CD8-positive, alpha-beta memory T cell (primary cell): ENCODE measurements at places on chromosomes 5 and 9.

- no peak for DNase-seq
Measured at GRCh38 chr9:104914466-104914865, 13.5 kb downstream of the ABCA1 start.

DNA sequence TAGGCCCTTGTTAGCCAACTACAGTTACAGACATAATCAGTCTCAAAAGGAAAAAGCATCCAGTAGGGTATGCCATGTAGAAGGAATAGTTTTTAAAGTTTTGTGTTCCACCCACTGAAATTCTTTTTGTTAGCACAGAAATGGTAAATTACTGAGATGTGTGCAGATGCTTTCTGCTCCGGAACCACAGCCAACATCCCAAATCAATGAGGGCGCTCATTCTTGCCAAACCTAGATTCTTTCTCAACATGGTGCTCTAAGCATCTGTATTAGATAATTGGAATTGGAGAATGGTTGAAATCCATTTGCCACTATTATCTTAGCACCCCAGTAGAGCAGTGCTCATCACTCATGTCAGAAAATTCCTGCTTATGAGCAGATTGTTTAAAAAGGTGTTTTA is 127.8 kb downstream of the SEC61B start:
- DNase-seq: no peak

GRCh38 chr5:165913059-165913458 is 2378.4 kb upstream of the WWC1 start:
- no peak for DNase-seq

DNA sequence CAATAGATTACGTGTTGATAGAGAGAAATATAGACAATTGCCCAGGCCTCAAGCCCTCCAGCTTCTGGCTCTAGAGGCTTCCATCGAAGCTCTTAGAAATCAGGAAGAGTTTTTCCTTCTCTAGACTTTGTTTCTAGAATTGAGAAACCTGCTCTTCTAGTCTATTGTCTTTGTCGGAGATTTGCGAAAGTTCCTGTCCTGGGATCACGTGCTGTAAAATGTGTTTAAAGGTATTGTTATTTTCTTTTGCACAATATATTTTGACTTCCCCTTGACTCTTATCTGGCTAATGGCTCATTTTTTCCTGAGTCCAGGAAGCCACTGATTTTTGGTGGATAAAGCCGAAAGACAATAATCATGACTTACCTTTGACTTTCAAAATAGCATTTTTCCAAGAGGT is 32.1 kb downstream of the IRX2 start:
- no peak for DNase-seq

GRCh38 chr9:107466826-107467225 is 22.7 kb downstream of the KLF4 start:
- DNase-seq: no peak

DNA sequence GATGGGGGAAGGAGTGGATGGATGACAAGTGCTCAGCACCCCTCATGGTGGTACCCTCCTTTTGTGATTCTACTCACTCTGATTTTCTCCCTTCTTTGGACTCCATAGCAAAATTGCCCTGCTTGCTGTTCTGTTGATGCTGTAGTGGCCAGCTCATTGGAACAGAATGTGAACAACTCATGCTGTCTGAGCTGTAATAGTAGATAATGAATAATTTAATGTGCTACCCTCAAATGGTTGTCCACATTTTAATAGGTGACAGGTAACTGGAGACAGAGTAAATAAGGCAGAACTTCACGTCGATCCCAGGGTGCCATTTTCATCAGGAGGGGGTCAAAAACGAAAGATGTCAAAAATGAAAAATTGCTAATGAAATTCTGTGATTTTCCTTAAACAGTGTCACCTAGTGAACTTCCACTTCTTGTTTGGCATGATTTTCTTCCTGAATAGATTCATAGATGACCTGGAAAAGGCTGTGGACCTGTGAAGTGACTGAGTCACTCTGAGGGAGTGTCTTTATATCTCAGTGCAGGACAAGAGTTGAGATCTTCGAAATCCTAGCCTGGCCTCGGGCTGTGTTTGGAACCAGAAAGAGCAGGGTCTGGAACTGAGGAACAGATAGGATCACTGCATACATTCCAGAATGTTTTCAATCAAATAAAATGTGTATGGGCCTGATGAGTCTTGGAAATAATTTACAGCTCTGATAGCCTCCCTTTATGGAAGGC is 270.2 kb downstream of the PSAT1 start:
- no peak for DNase-seq

- DNase-seq: no peak
Measured at GRCh38 chr9:12954441-12954840, 179.6 kb downstream of the LURAP1L start.

DNA sequence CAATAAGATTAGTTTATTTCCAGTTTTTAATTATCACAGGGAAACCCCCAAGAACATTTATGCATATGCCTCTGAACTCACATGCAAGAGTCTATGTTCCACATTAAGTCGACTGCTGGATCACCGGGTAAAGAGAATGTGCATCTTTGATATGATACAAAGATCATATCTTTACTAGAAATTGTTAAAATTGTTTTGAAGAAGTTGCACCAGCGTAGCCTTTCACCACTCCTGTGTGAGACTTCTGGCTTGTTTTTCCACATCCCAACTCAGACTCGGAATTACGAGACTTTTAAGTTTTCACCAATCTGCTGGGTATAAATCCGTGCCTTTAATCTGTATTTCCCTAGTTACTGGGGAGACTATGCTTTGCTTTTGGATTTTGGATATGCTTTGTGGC is 113.2 kb downstream of the CEMIP2 start:
- no peak for DNase-seq

DNA sequence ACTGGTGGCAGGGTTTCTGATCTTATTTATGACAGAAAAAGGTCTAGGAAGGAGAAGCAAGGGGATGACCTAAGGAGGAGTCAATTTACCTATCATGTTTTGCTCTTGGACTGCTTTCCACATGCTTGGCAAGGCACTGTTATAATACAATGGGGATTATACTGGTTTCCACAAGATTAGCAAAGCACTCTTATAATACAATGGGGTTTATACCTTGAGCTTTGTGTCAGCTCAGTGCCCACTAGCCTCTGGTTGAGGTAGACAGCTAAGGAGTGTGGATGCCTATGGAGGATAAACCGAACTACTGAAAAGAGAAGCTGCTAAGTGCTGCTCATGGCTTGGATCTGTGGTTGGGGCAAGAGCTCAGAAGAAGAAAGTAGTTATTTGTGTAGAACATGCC is 68.7 kb downstream of the MRPS27 start:
- no peak for DNase-seq

- DNase-seq: peak; percentile 37
Measured at GRCh38 chr9:113577525-113578261, 114.2 kb downstream of the RGS3 start.

- no peak for DNase-seq
Measured at GRCh38 chr9:134597957-134598883, 43.4 kb upstream of the COL5A1 start.

GRCh38 chr5:144281784-144282183 is 111.1 kb downstream of the KCTD16 start:
- DNase-seq: no peak

GRCh38 chr5:154813736-154814135 is 36.7 kb downstream of the FAXDC2 start:
- peak; percentile 78 for DNase-seq

- no peak for DNase-seq
Measured at GRCh38 chr9:16268067-16268881, 602.2 kb downstream of the BNC2 start.

GRCh38 chr5:58764199-58764598 is 181.3 kb downstream of the RAB3C start:
- no peak for DNase-seq

- no peak for DNase-seq
Measured at GRCh38 chr5:96838201-96839070, 30.7 kb upstream of the ERAP1 start.

GRCh38 chr5:1387059-1387755 is 42.3 kb upstream of the CLPTM1L start:
- DNase-seq: no peak

GRCh38 chr5:61348447-61348846 is 16.4 kb downstream of the ZSWIM6 start:
- no peak for DNase-seq

DNA sequence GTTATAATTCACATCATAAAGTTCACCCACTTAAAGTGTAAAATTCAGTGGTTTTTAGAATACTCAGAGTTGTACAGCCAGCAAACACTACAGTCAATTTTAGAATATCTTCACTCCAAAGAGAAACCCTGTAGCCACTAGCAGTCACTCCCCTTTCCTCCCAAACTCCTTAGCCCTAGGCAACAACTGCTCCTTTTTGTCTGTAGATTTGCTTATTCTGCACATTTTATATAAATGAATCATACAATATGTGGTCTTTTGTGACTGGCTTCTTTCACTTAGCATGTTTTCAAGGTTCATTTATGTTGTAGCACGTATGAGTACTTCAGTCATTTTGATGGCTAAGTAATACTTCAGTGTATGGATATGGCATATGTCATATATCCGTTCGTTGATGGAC is 38.7 kb downstream of the TGFBR1 start:
- no peak for DNase-seq

GRCh38 chr9:114049441-114050225 is 28.5 kb downstream of the AMBP start:
- no peak for DNase-seq

- no peak for DNase-seq
Measured at GRCh38 chr5:123142206-123142915, 53.3 kb downstream of the PRDM6 start.

DNA sequence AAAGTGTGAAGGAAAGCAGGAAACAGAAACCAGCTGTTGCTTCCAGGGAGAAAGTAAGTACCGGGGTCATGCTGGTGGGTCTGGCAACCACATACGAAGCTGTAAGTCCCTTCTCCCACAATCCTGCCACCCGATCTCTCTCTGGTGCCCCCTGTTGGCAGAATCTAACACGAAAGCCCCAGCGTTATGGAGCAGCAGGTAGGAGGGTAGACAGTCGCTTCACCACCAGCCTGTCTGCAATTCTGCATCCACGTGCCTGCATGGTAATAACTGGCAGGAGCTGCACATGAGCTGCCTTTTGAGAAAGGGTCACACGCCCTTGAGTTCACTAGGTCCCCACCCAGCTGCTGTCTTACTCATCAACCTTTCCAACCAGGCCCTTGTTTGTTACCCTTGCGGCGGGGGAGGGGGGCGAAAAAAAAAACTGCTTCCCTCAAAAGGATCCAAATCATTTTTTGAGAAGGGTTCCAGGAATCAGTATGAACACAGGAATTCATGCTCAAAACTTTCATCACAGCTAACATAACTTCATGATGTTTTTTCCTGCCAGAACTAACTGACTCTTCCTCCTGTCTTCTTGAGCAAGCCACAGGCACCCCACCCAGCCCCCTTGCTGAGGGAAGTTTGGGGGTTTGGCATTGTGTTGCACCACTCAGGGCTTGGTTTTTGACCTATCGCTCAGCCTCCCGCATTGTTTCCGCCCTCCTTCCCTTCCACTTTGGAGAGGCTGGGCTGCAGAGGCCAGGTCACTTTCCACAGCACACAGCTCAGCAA is 19.6 kb upstream of the TMEM252 start:
- DNase-seq: no peak

GRCh38 chr9:91843623-91844148 is 106.3 kb downstream of the ROR2 start:
- no peak for DNase-seq

DNA sequence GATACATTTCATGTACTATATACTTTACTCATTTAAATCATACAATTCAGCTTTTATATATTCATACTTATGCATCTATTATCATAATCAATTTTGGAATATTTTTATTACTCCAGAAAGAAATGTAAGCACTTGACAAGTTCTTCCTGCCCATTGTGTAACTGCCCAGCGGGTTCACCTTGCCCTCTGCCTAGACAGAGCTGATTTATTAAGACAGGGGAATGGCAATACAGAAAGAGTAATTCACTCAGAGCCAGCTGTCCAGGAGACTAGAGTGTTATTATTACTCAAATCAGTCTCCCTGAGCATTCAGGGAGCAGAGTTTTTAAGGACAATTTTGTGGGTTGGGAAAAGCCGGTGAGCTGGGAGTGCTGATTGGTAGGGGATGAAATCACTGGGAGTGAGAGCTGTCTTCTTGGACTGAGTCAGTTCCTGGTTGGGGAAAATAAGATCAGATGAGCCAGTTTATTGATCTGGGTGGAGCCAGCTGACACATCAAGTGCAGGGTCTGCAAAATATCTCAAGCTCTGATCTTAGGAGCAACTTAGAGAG is 16.1 kb upstream of the SPIN1 start:
- no peak for DNase-seq

GRCh38 chr5:126339215-126339805 is 83.9 kb upstream of the GRAMD2B start:
- peak; percentile 55 for DNase-seq

DNA sequence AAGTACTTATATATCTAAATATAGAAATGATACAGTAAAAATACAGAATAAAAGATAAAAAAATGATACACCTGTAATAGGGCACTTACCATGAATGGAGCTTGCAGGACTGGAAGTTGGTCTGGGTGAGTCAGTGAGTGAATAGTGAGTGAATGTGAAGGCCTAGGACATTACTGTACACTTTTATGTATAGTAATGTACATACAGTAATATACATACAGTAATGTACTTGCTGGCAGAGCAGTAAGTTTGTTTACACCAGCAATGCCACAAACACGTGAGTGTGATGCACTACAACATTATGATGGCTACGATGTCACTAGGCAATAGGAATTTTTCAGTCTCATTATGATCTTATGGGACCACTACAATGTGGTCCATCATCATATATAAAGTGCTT is 34.2 kb downstream of the SUSD1 start:
- no peak for DNase-seq

- DNase-seq: no peak
Measured at GRCh38 chr9:121277026-121277425, 9.1 kb downstream of the GSN start.

- no peak for DNase-seq
Measured at GRCh38 chr9:19252174-19252884, 21.8 kb downstream of the DENND4C start.

GRCh38 chr5:123351240-123351639 is 72.0 kb downstream of the CEP120 start:
- DNase-seq: no peak

DNA sequence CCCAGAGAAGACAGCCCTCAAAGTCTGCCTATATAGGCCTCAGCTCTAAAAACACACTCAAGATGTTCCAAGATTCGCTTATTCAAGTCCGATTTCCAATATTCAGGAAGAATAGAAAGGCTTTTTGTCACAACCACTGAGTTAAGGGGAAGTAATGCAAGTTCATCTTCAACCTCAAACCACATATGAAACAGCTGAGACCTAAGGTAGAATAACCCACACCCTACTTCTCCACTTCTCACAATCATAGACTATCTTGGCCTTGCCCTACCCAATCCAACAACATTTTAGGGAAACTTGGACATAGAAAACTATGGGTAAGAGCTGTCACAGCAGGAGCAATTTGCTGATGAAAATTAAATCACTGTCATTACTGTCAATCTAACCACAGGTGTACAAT is 152.0 kb upstream of the LRRTM2 start:
- DNase-seq: no peak

DNA sequence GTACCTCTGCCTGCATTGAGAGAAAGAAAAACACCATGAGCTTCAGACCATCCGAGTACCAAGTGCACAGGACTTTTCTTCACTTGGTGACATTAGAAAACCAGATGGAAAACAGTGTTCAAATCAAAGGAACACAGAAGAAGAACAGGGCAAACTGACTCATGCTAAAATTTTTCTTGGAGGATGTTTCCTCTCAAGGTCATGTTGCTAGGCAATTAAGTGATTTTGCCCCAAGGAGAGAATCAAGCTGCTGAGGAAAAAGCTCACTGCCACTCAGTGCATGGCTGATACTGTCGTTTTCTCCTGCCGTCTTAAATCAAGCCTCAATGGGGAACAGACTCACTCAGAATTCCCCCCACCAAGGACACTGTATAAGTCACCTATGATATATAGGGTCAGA is 57.9 kb upstream of the SIMC1 start:
- no peak for DNase-seq
